IMR-90 (cell line): ENCODE measurements at places on chromosomes 2 and 18.
A peak's percentile ranks its signal among the peaks of the same experiment; 100 is the strongest.

- H3K4me1 ChIP-seq: no peaks in the 10 kb centered on the region
- no peak overlapping the region for H3K4me3 ChIP-seq
- H3K36me3 ChIP-seq: no peaks in the 10 kb centered on the region
Measured at GRCh38 chr2:63078852-63079606, 28.4 kb downstream of the OTX1 start.

GRCh38 chr18:22558945-22559385 is 141.2 kb upstream of the CTAGE1 start:
- peak overlapping the region; percentile 46 for H3K4me3 ChIP-seq
- no peaks in the 10 kb centered on the region for H3K27me3 ChIP-seq
- H3K27ac ChIP-seq: peak overlapping the region; percentile 74; the same call in 1 of the 2 replicates
- H3K36me3 ChIP-seq: no peaks in the 10 kb centered on the region

DNA sequence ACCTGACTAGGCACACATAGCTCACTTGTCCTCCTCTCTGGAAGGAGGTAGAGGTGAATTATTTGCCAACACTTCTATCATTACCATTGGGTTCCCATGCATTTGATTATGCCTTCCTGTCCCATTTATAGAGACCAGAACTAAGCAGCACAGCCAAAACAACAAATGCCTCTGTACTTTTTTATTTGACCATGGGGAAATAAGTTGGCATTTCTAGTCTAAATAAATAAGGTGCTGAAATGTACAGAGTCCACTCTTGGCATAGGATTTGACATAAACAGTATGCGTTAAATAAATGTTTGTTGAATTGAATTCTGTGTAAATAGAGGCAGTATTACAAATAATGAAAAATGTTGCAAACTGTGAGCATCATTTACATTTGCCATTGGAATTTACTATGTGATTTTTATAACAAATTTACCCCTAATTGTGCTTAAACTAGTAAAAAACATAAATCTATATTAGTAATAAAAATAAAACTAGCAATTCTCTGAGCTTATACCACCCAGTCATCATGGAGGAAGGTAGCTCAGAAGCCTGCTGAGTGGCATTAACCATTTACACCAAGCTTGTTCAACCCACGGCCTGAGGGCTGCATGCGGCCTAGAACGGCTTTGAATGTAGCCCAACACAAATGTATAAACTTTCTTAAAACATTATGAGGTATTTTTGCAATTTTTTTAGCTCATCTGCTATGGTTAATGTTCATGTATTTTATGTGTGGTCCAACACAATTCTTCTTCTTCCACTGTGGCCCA is 367.8 kb downstream of the FIGN start:
- no peak overlapping the region for H3K27ac ChIP-seq
- no peak overlapping the region for H3K4me3 ChIP-seq
- no peaks in the 10 kb centered on the region for H3K4me1 ChIP-seq
- no peaks in the 10 kb centered on the region for H3K27me3 ChIP-seq
- H3K36me3 ChIP-seq: no peaks in the 10 kb centered on the region
- no peak for DNase-seq

DNA sequence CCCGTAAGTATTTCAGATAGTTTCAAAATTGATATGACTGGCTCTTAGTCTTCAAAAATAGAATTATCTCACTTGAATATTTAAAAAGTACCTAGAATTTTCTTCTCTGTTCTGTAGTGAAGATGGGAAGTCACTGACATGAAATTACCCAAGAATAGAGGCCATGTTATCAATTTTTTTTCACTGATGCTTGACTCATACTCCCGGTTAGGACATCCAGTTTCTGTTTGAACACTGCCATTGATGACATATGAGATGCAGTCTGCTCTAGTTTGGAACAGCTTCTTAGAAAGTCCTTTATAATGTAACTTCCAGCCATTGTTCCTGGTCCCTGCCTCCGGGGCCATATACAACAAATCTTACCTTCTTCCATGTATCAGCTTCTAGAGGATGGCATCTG is 26.0 kb downstream of the MAP3K20 start:
- no peaks in the 10 kb centered on the region for H3K27me3 ChIP-seq
- peaks cover 4% of the 10 kb centered on the region; the same call in 1 of the 2 replicates for H3K4me1 ChIP-seq
- peaks cover 5% of the 10 kb centered on the region for H3K36me3 ChIP-seq
- no peak overlapping the region for H3K27ac ChIP-seq
- no peak overlapping the region for H3K4me3 ChIP-seq
- DNase-seq: peak; percentile 76

DNA sequence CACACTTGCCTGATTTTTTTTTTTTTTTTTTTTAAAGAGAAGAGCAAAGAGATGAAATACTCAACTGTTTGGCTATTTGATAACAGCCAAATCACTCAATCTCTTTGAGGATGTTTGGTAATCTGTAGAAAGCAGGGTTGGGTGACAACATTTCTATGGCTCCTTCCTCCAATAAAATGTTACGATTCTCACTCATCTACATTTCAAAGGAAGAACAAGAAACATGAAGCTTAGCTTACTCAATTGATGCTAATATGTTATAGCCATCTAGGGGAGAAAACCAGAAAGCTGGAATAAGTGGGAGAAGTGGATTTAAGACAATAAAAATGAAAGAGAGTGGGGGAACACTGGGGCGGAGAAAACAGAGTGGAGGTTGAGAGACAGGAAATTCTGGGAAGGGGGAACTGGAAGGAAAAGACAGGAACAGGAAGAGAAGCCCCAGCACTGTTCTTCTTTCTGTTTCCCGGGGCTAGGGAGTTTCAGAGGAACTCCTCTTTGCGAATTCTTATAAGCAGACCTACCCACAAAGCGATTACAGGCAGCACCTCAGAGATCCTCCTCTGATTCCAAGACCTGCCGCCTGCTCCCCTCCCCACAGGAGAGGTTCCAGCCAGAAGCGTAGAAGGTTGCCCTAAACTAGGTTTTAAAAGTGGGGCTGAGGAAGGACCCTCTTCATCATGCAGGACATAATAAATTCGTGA is 13.3 kb downstream of the ST3GAL5 start:
- H3K4me3 ChIP-seq: no peak overlapping the region
- DNase-seq: no peak
- H3K36me3 ChIP-seq: 0 out of 2 replicates have a peak, but pooled peaks cover 2% of the 10 kb centered on the region
- no peak overlapping the region for H3K27ac ChIP-seq

DNA sequence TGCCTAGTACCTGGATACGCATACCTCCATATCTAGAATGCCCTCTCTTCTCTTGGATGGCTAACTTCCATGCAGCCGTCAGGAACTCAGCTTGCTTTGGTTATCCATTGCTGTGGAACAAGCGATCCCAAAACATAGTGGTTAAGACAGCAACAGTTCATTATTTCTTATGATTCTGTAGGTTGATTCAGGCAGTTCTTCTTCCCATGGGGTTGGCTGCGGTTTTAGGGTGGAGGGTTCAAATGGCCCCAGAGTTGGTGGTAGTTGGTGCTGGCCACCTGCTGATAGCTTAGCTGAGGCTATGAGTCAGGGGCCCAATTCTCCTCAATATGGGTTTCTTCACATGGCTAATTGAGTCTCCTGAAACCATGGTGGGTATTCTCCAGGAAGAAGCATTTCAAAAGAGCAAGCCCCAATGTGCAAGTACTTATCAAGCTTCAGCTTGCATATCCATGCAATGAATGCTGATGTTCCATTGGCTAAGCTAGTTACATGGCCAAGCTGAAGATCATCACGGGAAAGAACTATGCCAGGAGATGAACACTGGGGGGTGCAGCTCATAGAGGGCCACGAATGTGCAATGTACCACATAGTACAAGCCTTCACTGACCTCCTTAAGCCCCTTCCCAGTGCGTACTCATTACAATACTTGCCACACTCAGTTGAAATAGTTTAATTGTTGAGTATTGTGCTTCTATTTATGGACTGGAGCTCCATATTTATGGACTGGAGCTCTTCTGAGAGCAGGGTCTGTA is 10.0 kb upstream of the RHOB start:
- H3K27me3 ChIP-seq: 0 out of 2 replicates have a peak, but pooled peaks cover 2% of the 10 kb centered on the region
- no peak overlapping the region for H3K27ac ChIP-seq
- H3K4me1 ChIP-seq: peaks cover 5% of the 10 kb centered on the region
- no peak for DNase-seq
- no peak overlapping the region for H3K4me3 ChIP-seq
- no peaks in the 10 kb centered on the region for H3K36me3 ChIP-seq

DNA sequence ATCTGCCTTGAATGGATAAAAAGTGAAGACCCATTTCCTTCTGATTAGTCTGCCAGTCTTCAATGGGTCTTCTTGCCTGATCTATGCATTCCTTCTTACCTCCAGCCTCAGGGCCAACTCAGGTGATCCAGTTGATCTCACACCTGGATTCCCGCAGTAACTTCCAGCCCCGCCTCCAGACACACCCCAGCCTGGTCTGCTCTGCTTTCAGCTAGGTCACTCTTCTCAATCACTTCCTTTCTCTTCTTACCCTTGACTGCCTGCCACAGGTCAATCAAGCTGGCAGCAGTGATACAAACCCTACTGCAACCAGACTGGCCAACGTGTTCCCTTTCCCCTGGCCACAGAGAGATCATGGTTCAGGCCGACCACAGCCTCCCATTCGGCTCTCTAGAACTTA is 263.6 kb downstream of the ZNF516 start:
- no peaks in the 10 kb centered on the region for H3K27me3 ChIP-seq
- no peaks in the 10 kb centered on the region for H3K36me3 ChIP-seq
- H3K4me3 ChIP-seq: no peak overlapping the region
- H3K4me1 ChIP-seq: no peaks in the 10 kb centered on the region
- DNase-seq: no peak

DNA sequence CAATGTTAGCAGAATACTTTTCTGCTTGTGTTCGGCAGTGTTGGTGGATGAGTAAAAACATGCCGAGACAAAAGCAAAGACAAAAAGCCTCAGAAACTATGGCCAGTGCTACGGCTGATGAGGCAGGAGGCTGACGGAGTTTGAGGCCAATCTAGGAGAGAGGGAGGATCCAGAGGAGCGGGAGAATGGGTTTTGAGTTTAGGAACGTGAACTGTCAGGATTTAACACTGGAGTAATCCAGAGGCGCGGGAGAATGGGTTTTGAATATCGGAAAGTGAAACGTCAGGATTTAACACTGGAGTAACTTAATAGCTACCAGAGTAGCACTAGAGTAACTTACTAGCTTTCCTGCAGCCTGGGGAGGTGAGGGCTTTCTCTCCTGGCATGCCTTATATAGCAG is 37.4 kb downstream of the LYPD6B start:
- H3K36me3 ChIP-seq: no peaks in the 10 kb centered on the region
- H3K4me3 ChIP-seq: peak overlapping the region; percentile 4; the same call in 1 of the 2 replicates
- no peak for DNase-seq
- peaks cover 3% of the 10 kb centered on the region for H3K4me1 ChIP-seq
- no peak overlapping the region for H3K27ac ChIP-seq

DNA sequence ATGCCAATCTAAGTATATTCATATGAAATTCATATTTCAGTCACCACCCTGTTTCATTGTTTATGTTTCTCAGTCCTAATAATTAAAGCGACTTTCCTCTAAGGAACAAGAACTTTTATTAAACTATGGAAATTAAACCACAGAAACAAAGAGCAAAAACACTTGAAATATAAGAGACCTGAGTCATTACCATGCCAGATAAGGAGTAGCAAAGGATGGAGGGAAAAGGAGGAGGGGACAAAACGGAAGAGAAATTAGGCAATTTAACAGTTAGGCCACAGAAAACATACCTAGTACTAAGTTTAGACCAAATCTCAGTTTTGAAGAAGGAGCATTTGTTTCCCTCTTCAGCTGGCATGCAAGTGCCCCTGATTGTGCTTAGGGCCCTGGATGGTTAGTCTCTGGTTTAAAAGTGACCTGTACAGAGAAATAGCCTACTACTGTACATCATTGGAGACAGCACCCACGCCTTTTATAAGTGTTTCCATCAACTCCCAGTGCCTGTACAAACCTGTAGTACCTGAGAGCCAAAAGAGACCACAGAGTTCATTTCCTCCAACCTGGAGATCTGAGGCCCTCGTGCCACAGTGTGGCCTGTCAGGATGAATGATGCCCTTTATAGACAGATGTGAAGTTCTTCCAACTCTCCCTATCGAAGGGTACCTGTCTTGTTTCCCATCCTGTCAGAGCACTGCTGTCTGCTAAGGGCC is 74.5 kb downstream of the SPATS2L start:
- H3K36me3 ChIP-seq: peaks cover 2% of the 10 kb centered on the region; the same call in 1 of the 2 replicates
- H3K4me1 ChIP-seq: peaks cover 46% of the 10 kb centered on the region
- no peak overlapping the region for H3K4me3 ChIP-seq
- H3K27ac ChIP-seq: peak overlapping the region; percentile 92
- peak; percentile 81 for DNase-seq

- DNase-seq: peak; percentile 72
- no peaks in the 10 kb centered on the region for H3K27me3 ChIP-seq
- H3K4me3 ChIP-seq: no peak overlapping the region
- no peaks in the 10 kb centered on the region for H3K36me3 ChIP-seq
- H3K4me1 ChIP-seq: peaks cover 25% of the 10 kb centered on the region
Measured at GRCh38 chr2:66853585-66853984, 418.7 kb downstream of the MEIS1 start.

- no peaks in the 10 kb centered on the region for H3K4me1 ChIP-seq
- no peak for DNase-seq
- H3K4me3 ChIP-seq: no peak overlapping the region
Measured at GRCh38 chr2:6952101-6952500, 34.9 kb downstream of the RNF144A start.

DNA sequence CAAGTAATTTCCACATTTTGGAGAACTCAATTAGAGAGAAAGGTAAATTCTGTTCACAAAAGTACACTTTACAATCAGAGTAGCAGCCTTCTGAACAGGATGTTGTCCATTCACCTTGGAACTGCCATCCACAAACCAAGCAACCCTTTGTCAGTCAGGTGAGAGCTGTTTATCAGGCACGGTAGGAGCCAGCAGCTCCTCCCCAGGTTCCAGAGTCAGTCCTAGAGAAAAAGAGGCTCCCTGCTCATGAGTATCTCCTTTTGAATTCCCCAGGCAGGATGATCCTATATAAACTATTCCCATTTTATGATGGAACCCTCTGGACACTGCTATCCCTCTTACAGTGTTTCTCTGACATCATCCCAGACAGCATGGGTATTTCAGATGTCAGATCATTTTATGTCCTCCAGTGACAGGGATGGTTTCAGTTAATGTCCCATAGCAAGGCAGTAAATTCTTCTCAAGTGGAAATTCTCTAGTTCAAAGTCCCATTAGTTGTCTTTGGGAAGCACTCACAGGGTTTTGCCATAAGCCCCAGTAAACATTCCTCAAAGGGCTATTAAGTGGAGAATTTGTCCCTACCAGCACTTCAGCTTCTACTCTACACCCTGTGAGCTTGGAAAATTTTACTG is 34.5 kb upstream of the CSRNP3 start:
- H3K27ac ChIP-seq: no peak overlapping the region
- H3K4me3 ChIP-seq: no peak overlapping the region
- no peak for DNase-seq
- H3K36me3 ChIP-seq: no peaks in the 10 kb centered on the region
- no peaks in the 10 kb centered on the region for H3K27me3 ChIP-seq

DNA sequence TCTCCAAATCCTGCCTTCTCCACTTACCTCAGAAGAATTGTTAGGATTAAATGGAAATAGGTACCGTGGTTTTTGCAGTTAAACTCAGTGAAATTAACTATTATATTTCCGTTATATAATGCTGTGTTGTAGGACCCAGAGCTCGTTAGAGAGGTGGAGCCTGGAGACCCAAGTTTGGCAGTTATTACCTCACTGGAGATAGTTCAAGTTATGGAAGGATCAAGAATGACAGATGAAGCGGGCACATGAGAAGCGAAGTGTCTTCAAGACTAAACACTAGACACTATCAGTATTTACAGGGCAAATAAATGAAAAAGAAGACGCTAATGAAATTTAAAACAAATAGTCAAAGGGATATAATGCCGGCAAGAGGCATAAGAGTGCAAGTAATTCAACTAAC is 866 bp downstream of the CWC22 start:
- no peaks in the 10 kb centered on the region for H3K36me3 ChIP-seq
- H3K4me3 ChIP-seq: peak overlapping the region; percentile 67
- no peaks in the 10 kb centered on the region for H3K4me1 ChIP-seq
- H3K27ac ChIP-seq: no peak overlapping the region; the same call in 1 of the 2 replicates
